ENCODE measurements at places on chromosomes 5 and 9.

DNA sequence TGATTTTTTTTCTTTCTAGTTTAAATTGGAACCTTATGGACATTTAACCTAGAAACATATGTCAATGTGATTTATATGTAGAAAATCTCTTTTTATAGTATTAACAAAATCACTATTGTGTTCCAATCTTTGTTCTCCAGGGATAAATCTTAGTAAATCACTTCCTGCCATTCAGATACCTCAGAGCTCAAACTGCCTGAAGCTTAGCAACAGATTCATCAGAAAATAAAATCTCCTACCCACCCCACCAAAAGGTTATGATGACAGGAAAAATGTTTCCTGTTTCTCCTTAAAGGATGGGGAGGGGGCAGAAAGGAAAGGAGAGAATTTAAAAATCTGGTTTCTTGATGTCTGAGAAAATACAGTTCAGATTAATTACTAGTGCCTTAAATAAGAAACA is 105.0 kb upstream of the TUT7 start:
- no peak for DNase-seq

- DNase-seq, result no peak
These were observed 303.1 kb downstream of the ENC1 start for GRCh38 chr5:74337254-74337983.

- no peak for DNase-seq
These were observed 7.1 kb downstream of the KIF20A start for GRCh38 chr5:138186002-138186447.

DNA sequence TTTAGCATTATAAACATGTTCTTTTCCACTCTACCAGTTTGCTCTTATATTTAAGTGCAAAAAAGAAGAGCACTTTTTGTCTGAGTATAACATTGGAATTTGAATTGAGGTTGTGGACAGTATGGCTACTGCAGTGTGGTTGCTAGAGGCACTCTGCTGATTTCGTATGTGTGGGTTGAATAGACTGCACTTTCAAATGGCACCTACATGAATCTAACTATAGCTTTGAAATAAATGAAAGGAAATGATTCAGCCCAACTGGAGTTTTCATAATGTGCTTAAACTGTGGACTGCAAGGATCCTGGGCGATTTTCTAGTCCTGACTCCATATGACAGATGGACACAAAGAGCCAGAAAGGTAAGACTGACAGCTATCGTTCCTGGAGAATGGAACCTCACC is 657.6 kb upstream of the RIOK2 start:
- no peak for DNase-seq

GRCh38 chr5:2634399-2635176 is 116.9 kb downstream of the IRX2 start:
- no peak for DNase-seq

DNA sequence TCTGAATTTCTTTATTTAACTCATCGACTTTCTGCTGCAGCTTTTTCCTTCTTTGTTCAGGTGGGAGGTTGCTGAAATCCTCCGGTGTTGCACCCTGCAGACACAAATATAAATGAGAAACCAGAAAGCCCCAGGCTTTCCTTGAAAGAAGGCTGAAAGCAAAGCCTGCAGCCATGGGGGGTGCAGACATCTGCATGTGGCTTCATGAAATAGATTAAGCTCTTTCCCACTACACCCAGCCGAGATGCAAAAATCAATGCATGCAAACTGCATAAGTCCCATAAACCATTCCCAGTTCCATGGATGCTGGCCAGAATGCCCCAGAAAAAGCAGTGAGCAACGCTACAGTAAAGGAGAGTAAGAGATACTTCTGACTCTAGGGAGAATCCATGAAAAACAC is 73.6 kb downstream of the USP20 start:
- DNase-seq, result no peak

GRCh38 chr5:154193283-154193682 is 2.8 kb downstream of the GALNT10 start:
- DNase-seq, result no peak

- DNase-seq, result peak; percentile 28
These were observed 31.6 kb upstream of the UBAC1 start for GRCh38 chr9:135992486-135993408.

DNA sequence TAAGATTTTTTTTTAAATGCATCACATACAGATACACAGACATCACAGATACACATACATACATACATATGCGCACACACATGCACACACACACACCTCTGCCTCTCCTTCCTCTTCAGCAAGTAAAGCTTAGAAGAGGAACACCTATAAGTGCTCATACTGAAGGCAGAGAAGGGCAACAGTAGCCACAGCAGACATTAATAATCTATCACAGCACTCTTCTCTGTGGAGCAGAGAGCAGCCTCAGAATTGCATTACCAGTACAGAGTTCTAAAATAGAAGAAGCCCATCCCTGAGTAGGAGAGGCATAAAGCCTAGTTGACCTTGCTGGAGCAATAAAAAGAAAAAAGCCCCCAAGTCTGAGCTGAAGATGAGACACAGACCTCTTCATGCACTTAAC is 110.6 kb downstream of the MLLT3 start:
- no peak for DNase-seq

GRCh38 chr9:91714020-91714806 is 235.8 kb downstream of the ROR2 start:
- peak; percentile 33 for DNase-seq

GRCh38 chr5:88689668-88690408 is 193.1 kb downstream of the MEF2C start:
- DNase-seq, result no peak

GRCh38 chr5:143446535-143447226 is 43.2 kb upstream of the NR3C1 start:
- no peak for DNase-seq

DNA sequence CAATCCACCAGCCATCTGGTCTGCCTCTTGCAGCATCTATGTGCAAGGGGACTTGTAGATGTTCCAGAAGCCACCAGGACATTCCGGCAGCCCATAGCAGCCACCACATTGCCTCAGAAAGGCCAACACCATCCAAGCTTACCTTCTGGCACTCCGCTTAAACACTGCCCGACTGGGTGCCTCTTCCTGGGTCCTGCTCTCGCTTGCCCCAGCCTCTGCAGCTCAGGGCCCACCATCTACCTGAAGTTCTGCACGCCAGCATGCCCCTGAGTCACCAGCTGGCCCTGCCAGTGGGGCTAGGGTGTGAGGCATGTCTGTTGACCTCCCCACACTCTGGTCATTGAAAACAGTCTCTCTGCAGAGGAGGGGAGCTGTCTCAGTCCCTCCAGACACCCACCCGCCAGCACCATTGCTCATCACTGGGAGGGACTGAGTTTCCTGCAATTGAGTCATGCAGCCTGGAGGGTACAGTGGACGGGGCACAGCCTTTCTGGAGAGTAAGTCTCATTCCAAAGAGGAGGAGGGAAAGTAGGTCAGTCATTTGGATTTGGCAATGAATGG is 16.9 kb upstream of the COL5A1 start:
- DNase-seq, result no peak
